ENCODE measurements at places on chromosomes 1 and 21.

GRCh38 chr1:184210031-184210430 lies 158.5 kb downstream of the TSEN15 start:
- DNase-seq: no peak

GRCh38 chr21:28826021-28826420 lies 166.7 kb downstream of the LTN1 start:
- no peak for DNase-seq

DNA sequence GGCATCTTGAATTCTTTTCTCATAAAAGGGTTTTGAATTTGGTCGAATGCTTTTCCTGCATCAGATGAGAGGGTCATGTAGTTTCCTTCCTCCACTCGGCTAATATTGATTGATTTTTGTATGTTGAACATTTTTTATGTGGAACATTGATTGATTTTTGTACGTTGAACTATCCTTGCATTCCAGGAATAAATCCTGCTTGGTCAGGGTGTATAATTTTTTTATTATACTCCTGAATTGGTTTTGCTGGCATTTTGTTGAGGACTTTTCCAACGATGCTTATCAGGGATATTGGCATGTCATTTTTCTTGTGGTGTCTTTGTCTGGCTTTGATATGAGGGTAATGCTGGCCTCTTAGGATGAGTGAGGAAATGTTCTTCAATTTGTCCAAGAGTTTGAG lies 8.5 kb downstream of the TMEM240 start:
- no peak for DNase-seq

GRCh38 chr1:29256979-29257804 lies 20.9 kb downstream of the PTPRU start:
- DNase-seq: no peak

Measured in activated T-helper 1 cell treated with Interleukin-2 at 50 U/mL for 16 hours (primary cell).